Caco-2 (cell line): ENCODE measurements at places on chromosomes 12 and 14. TPM values are rescaled to one million over a fixed set of nuclear protein-coding genes. Genes with fewer than 3 reads are reported as not detected.

KLHL33 gene
- not detected in 2 replicates for total RNA-seq

CHGA gene
- not detected in 2 replicates for total RNA-seq

SIRT4 gene
- total RNA-seq: 2.1 and 3.6 TPM in 2 replicates

LRRK2 gene
- 0.11 and 0.21 TPM in 2 replicates for total RNA-seq

KRT78 gene
- not detected in 2 replicates for total RNA-seq

DDX11 gene
- 175 and 200 TPM in 2 replicates for total RNA-seq

GYS2 gene
- total RNA-seq: 0.66 and 1.3 TPM in 2 replicates

GRCh38 chr12:74747305-74747704, 209.7 kb downstream of the ATXN7L3B start:
- no peak overlapping the region for H3K27ac ChIP-seq
- H3K4me1 ChIP-seq: no peaks in the 10 kb centered on the region
- no peak for DNase-seq
- H3K27me3 ChIP-seq: no peaks in the 10 kb centered on the region
- H3K36me3 ChIP-seq: no peaks in the 10 kb centered on the region

GRCh38 chr14:81187832-81188522, 32.8 kb downstream of the GTF2A1 start:
- no peaks in the 10 kb centered on the region for H3K36me3 ChIP-seq
- H3K27ac ChIP-seq: no peak overlapping the region
- no peak overlapping the region for H3K4me3 ChIP-seq

- H3K4me3 ChIP-seq: no peak overlapping the region
- H3K27ac ChIP-seq: no peak overlapping the region
- no peaks in the 10 kb centered on the region for H3K36me3 ChIP-seq
- H3K27me3 ChIP-seq: no peaks in the 10 kb centered on the region
- no peaks in the 10 kb centered on the region for H3K4me1 ChIP-seq
- DNase-seq: no peak
These were observed 227.1 kb upstream of the DDHD1 start for GRCh38 chr14:53380052-53380866.

GRCh38 chr14:89566180-89566579, 149.1 kb upstream of the FOXN3 start:
- no peaks in the 10 kb centered on the region for H3K4me1 ChIP-seq
- no peak overlapping the region for H3K27ac ChIP-seq
- no peak for DNase-seq
- no peak overlapping the region for H3K4me3 ChIP-seq
- no peaks in the 10 kb centered on the region for H3K36me3 ChIP-seq

DNA sequence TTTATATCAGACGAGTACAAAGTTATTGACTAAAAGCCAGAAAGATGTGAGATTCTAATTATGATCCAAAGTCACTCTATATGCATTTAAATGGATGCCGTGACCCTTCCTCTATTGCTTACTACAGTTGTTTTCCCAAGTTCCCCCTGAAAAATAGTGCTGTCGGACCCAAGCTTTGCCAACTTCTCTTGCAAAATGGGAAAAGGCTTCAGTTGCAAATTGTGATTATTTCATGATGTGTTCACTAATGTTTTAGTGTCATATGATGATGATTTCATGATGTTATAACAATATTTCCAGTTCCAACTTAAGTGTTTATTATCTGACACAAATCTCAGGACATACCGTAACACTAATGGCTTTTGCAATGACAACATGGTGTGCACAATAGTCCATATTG, 534.6 kb upstream of the ATP2B1 start:
- H3K27me3 ChIP-seq: no peaks in the 10 kb centered on the region
- no peaks in the 10 kb centered on the region for H3K36me3 ChIP-seq
- H3K4me3 ChIP-seq: no peak overlapping the region
- no peaks in the 10 kb centered on the region for H3K4me1 ChIP-seq

DNA sequence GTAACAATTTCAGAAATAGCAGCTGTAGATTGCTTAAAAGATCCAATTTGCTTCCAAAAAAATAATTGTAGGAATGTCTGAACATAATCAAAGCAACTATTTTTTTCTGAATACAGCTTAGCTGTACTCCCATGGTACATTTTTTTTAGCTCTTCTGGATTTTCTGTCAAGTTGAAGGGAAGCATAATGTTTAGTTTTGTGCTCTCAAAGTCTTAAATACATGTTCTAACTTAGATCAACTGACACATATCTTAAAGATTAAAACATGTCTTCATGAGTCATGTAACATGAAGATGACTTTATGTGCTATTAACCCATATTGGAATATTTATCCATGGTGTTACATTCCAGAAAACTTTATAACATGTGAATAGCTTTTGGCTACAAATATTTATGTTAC, 255.7 kb downstream of the BTG1 start:
- peaks cover 32% of the 10 kb centered on the region for H3K4me1 ChIP-seq
- no peak for DNase-seq
- no peaks in the 10 kb centered on the region for H3K27me3 ChIP-seq
- no peak overlapping the region for H3K27ac ChIP-seq

DNA sequence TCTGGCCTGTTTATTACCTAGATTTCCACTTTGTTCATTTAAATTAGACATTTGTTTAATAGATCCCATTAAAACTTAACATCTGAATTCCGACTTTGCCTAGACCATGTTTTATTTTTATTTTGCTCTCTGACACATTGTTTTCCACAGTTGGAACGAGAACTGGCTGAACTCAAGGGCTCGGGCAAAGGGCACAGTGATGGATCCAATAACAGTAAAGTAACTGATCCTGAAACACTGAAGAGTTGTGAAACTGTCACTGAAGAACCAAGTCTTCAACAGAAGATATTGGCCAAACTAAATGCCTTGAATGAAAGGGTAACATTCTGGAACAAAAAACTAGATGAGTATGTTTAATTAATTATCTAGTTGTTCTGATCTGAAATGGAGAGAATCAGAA, 39.7 kb downstream of the LRRC9 start:
- no peaks in the 10 kb centered on the region for H3K27me3 ChIP-seq
- no peak for DNase-seq
- H3K36me3 ChIP-seq: no peaks in the 10 kb centered on the region
- H3K4me1 ChIP-seq: no peaks in the 10 kb centered on the region; the same call in 1 of the 2 replicates
- H3K27ac ChIP-seq: no peak overlapping the region
- no peak overlapping the region for H3K4me3 ChIP-seq

DNA sequence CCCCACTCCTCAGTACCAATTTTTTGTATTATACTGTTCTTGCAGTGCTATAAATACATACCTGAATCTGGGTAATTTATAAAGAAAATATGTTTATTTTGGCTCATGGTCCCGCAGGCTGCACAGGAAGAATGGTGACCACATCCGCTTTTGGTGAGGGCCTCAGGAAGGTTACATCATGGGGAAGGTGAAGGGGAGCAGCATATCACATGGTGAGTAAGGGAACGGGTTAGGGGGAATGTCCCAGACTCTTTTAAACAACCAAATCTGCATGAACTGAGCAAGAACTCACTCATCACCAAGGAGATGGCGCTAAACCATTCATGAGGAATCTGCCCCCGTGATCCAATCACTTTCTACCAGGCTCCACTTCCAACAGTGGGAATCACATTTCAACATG, 40.0 kb downstream of the OSBPL8 start:
- no peak for DNase-seq
- no peaks in the 10 kb centered on the region for H3K36me3 ChIP-seq
- H3K27ac ChIP-seq: no peak overlapping the region
- no peak overlapping the region for H3K4me3 ChIP-seq

GRCh38 chr14:104872469-104873341, 7.6 kb downstream of the CEP170B start:
- no peaks in the 10 kb centered on the region for H3K4me1 ChIP-seq
- no peak overlapping the region for H3K27ac ChIP-seq
- H3K27me3 ChIP-seq: no peaks in the 10 kb centered on the region
- no peaks in the 10 kb centered on the region; the same call in 1 of the 2 replicates for H3K36me3 ChIP-seq
- DNase-seq: no peak

DNA sequence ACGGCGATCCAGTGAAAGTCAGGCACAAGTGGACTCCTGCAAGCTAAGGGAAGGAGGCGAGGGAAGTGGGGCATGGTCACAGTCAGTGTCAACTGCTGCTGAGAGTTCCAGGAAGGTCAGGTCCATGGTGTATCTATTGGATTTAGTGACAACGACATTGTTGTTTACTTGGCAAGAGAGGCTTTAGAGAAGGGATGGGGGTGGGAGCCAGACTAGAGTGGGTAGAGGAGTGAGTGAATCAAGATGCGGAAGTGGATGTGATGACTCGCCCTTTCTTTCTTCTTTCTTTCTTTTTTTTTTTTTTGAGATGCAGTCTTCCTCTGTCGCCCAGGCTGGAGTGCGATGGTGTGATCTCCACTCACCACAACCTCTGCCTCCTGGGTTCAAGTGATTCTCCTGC, 12.5 kb downstream of the P2RX7 start:
- no peak for DNase-seq
- no peaks in the 10 kb centered on the region for H3K27me3 ChIP-seq
- H3K36me3 ChIP-seq: no peaks in the 10 kb centered on the region
- H3K4me1 ChIP-seq: no peaks in the 10 kb centered on the region
- H3K4me3 ChIP-seq: no peak overlapping the region
- H3K27ac ChIP-seq: no peak overlapping the region

- H3K4me3 ChIP-seq: no peak overlapping the region
- H3K27ac ChIP-seq: no peak overlapping the region
- H3K36me3 ChIP-seq: no peaks in the 10 kb centered on the region
- no peak for DNase-seq
- H3K4me1 ChIP-seq: no peaks in the 10 kb centered on the region
- no peaks in the 10 kb centered on the region for H3K27me3 ChIP-seq
These were observed 145.8 kb downstream of the MIPOL1 start for GRCh38 chr14:37343307-37344094.

- H3K27me3 ChIP-seq: no peaks in the 10 kb centered on the region
- DNase-seq: peak; percentile 62
- peak overlapping the region; percentile 89 for H3K4me3 ChIP-seq
- peaks cover 4% of the 10 kb centered on the region for H3K36me3 ChIP-seq
- peaks cover 10% of the 10 kb centered on the region for H3K4me1 ChIP-seq
These were observed 652 bp downstream of the SUPT16H start for GRCh38 chr14:21382886-21383847.

GRCh38 chr12:82357340-82357739, 847 bp downstream of the CCDC59 start:
- no peaks in the 10 kb centered on the region; the same call in 1 of the 2 replicates for H3K4me1 ChIP-seq
- no peaks in the 10 kb centered on the region for H3K27me3 ChIP-seq
- DNase-seq: no peak

DNA sequence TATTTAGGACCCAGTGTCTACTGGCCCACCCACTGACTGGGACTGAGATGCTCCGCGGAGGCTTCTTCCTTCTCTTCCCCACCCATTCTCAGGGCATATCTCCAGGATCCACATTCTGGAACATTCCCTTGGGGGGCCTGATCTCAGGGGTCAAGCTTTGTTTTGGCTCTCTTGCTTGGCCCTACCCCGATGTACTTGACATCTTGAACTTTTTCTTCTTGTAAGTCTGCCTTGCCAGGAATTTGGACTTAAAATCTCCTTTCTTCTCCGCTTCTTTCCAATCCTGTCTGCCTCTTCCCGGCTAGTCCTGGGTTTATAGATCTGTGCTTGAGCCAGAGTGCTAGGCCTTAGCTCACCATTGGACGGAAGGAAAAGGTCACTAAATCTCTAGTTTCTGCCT, 22.1 kb downstream of the DACT1 start:
- no peaks in the 10 kb centered on the region for H3K4me1 ChIP-seq
- H3K27ac ChIP-seq: no peak overlapping the region
- H3K4me3 ChIP-seq: no peak overlapping the region
- DNase-seq: no peak

- H3K4me1 ChIP-seq: peaks cover 49% of the 10 kb centered on the region
- no peaks in the 10 kb centered on the region for H3K27me3 ChIP-seq
- H3K36me3 ChIP-seq: no peaks in the 10 kb centered on the region; the same call in 1 of the 2 replicates
- H3K4me3 ChIP-seq: no peak overlapping the region
These were observed 4.0 kb downstream of the HOXC8 start for GRCh38 chr12:54012631-54013409.

DNA sequence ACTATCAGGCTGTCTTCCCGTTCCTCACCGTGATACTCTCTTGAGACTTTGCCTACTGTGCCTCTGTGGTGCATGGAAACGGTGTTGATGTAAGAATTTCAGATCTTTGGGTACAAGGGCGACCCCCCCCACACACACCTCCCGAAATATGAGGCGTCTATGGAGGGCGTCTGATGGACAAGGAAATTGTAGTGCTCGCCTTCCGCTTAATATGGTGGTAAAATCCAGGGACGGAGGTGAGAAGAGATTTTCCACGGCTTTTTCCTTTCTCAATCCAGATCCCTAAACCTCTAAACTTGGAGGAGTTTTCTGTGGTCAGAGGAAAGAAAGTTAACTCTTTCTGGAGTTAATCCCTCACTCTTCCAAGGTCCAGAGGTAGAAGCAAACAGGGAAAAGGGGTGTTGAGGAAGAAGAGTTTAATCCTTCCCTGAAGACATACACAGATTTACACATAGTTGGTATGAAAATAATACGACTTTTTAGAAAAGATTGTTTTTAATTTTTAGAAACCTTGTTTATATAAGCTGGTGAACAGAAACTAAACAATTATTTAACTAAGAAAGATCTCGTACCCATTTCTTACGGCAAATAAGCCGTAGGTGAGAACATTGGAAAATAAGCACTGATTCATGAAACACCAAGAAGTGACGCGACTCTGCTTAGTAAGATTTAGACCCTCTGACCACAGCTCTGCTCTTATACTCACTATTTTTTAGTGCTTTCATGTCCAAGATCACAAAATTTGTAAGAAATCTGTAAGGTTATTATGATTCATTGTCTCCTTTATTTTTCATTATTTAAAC, 23.1 kb upstream of the RNASE12 start:
- peak overlapping the region; percentile 66 for H3K4me3 ChIP-seq
- DNase-seq: peak; percentile 37
- no peak overlapping the region for H3K27ac ChIP-seq
- H3K4me1 ChIP-seq: 0 out of 2 replicates have a peak, but pooled peaks cover 4% of the 10 kb centered on the region
- no peaks in the 10 kb centered on the region for H3K36me3 ChIP-seq

DNA sequence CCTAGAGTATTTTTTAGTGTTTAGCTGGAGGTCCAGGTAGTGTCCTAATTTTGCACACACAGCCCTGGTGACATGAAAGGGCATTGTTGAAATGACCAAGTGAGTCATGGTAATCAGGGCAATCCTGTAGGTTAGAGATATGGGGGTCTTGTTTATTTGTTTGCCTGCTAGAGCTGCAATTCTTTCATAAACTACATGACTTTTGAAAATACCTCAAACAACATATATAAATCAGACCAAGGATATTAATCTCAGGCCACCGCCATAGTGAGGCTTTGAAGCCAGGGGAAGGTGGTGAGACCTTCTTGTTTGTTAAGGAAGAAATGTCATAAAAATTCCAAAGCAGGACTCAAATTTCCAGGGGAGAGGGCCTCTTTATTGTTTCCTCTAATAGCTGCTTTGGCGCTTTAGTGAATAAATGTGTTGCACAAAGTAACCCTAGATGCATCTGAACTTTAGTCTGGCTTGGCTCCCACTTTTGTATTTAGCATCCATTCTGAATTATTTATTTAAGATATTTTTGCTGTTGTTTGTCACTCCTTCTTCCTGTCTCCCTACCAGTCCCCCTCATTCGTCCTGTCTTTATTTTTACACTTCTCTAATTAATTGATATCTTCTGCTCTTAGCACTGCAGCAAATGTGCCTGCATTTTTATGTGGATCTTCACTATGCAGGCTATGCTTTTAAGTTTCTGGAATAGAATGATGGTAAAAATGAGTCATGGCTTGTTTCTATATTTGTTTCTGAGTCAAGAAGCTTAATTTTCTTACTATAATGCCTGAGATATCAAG, 430.3 kb downstream of the RAD51B start:
- no peak overlapping the region for H3K4me3 ChIP-seq
- peaks cover 59% of the 10 kb centered on the region for H3K4me1 ChIP-seq
- no peaks in the 10 kb centered on the region for H3K36me3 ChIP-seq
- peak overlapping the region; percentile 23 for H3K27ac ChIP-seq
- peak; percentile 28 for DNase-seq
